ENCODE measurements at places on chromosomes 6 and 20.

- no peak for DNase-seq
Observed at GRCh38 chr20:14210146-14210545, 127.3 kb downstream of the FLRT3 start.

GRCh38 chr6:56448046-56448445, 194.6 kb downstream of the DST start:
- DNase-seq: no peak

DNA sequence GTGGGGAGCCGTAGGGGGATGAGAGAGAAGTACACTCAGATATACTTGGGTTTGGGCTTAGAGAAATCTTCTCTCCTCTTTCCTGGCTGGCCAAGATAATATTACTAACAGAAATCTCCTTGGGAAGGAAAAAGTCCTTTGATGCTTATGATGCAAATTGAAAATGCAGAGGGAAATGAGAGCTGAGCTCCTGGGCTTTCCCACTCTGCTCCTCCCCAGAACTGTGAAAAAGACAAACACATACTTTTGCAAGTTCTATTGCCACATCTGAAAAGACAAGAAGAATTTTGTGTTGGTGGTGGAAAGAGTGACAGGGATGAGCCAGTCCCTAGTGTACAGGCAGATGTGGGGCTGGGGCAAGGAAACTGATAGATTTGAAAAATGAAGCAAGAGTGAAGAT, 185.9 kb downstream of the ANKRD60 start:
- DNase-seq: no peak

GRCh38 chr6:125095580-125096301, 57.8 kb upstream of the TPD52L1 start:
- no peak for DNase-seq

- no peak for DNase-seq
Observed at GRCh38 chr6:14286634-14287428, 169.3 kb downstream of the CD83 start.

Measured in urinary bladder (tissue), 4 donors.